DMS79 (cell line): ENCODE measurements at places on chromosomes 12 and 14.

GRCh38 chr14:54532111-54533012, 22.7 kb downstream of the CGRRF1 start:
- no peak for DNase-seq

- no peak for DNase-seq
Observed at GRCh38 chr12:120706029-120706428, 4.2 kb upstream of the UNC119B start.

DNA sequence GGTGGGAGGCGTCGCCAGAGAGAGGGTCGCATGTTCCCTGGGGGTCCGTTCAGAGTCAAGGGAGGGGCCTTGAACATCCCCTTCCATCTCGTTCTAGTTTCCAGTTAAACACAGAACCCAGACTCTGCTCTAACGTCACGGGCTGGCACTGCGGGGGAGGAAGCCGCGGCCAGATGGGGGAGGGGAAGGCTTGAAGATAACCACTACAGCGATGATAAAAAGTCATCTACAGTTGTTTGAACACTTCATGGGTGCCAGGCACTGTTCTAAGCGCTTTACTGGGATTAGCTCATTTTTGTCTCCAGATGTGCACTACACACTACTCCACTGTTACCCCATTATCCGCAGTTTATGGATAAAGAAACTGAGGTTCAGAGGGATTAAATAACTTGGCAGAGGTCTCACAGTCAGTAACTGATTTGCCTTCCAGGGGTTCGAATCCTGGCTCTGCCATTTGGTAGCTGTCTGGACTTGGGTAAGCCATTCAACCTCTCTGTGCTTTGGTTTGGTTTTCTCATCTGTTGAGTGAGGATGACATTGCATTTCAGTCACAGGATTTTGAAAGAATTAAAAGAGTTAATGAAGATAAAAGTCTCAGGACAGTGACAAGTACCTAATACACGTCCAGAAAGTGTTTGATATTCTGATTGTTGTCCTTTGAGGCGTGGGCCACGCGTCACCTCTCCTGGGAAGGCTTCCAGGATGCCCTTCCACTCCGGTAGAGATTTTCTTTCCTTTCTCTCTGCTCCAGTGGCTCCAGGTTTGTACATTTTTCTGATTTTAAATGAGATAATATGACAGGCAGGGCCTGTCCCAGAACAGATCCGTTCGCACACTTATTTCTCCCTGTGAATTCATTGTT, 798 bp upstream of the RASAL1 start:
- DNase-seq = no peak

DNA sequence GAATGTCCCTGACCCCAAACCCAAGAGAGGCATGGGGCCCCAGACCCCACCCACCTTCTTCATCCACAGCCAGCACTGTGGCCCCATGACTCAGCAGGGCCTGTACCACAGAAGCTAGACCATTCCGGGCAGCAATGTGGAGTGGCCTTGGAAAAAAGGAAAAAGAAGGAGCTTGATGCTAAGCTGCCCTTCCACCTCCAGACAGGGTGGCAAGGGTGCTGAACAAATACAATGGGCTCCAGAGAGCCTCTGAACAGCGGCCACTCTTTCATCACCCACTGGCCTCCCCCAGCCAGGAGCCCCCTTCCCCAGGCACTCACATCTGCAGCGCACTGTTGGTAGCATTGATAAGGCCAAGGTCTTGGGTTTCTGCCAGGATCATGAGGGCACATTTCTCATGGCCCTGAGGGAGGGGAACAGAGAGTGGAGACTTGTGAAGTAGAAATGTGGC, 13.9 kb downstream of the SLC39A5 start:
- DNase-seq = no peak

DNA sequence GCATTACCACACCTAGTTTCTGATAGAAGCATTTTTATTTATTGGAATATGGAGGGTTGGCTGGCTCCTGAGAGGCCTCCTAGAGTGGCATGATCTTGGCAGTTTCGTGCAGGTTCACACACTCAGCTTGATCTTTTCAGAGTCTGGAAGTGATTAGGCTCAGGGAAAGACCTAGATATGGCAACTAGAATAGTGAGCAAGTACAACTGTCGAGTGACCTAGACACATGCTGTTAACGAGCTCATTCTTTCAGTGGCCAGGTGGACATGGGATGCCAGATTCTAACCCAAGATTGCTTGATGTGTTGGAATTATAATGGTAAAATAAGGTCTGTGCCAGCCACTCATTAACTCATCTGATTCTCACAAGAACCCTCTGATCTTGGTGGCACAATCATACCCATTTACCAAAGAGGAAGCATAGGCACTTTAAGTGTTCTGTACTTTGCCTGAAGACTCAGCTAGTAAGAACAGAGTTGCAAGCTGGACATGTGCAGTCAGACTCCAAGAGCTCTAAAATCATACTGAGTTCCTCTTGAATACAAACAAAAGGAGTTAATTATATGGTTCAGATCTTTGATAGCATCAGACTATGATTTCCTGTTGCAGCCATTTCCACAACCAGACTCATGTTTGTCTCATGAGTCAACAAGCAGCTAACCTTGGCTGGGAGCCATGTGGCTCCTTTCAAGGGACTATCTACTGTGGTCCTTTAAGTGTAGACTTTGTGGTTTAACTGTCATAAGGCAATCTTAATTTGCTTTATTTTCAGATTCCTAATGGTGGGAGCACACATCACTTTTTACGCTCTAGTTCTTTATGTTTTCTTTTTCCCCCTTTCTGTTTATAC, 144.2 kb downstream of the PLEKHA5 start:
- DNase-seq = peak; percentile 96
